ENCODE measurements at places on chromosomes 4 and X.

GRCh38 chrX:56787734-56788152 lies 58.7 kb downstream of the NBDY start:
- DNase-seq, result no peak

GRCh38 chr4:40592034-40592433 lies 37.6 kb downstream of the RBM47 start:
- no peak for DNase-seq

DNA sequence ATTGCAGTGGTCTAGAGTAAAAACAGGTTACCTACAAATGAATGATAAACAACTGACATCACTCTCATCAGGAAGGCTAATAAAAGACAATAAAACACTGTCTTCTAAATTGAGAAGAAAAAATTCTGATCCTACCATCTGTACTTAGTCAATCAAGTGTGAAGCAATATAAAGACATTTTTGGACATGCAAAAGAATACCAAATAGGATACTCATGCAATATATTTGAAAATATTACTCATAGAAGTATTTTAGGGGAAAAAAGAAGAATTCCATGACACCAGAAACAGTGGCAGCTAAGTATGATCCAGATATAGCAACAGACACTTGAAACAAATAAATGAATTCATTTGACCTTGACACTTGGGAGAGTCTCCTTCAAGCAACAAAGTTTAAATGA lies 63.8 kb upstream of the FAM120C start:
- no peak for DNase-seq

DNA sequence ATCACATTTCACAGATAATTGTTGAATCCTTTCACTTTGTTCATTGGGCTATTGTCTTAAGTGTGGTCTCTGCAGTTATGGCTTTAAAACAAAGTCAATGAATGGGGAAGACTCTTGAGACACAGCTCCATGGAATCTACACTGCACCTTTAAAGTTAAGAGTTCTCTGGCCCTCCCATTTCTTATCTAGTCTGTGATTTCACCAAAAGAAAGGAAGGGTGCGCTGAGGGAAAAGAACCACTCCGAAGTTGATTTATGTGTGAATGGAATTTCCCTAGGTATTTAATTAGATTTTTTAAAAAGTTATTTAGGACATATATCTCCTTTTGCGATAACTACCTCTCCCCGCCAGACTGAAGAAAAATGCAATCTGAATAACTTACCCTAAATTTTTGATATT lies 2.5 kb downstream of the SEPTIN11 start:
- no peak for DNase-seq

GRCh38 chrX:135484641-135485289 lies 35.7 kb upstream of the INTS6L start:
- peak; percentile 63 for DNase-seq

GRCh38 chrX:109813236-109813635 lies 80.2 kb upstream of the ACSL4 start:
- no peak for DNase-seq

GRCh38 chr4:85808864-85809263 lies 333.9 kb downstream of the ARHGAP24 start:
- DNase-seq, result no peak

DNA sequence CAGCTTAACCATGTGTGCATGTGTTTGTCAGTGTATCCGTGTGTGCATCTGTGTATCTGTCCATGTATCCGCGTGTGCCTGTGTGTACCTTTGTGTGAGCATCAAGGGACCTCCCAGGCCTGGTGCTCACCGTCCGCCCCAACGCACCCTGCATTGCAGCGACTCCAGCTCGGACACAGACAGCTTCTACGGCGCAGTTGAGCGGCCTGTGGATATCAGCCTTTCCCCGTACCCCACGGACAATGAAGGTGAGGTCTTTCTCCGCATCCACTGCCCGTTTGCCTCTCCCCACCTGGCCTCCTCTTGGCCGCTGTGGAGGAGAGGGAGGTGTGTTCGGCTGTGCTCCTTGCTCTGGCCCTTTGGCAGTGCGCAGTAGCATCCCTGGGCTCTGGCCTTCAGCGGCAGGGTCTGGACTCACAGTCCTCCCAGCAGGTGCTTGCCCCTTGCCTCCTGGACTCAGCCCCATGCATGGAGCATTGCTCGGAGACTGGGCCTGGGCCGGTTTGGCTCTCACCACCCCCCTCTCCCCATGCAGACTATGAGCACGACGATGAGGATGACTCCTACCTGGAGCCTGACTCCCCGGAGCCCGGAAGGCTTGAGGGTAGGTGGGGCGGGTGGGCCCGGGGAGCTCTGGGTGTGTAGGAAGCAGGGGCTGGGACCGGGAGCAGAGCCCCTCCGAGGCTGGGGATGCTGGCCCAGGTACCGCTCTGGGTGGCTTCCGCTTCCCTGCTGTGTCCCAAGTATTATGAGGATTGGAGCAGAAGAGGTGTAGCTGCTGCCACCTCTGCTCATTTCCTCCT lies 16.4 kb upstream of the ADD1 start:
- no peak for DNase-seq

- no peak for DNase-seq
Measured at GRCh38 chrX:2960861-2961515, 31.8 kb upstream of the ARSD start.

DNA sequence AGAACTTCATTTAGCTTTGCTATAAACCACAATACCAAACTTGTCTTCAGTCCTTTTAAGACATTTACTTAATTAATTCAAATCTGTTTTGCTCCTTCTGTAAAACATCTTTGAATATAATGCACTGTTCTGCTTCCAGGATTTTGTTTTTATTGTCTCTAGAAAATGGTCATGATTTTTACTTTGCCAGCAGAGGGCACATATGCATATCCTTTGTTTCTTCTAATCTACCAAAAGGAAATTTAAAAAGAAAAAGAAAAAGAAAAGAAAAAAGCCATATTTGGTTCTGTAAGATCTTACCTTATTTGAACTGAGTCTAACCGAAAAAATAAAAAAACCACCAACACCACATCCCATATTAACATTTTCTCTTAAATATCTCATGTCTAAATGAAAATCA lies 101.9 kb upstream of the CCSER1 start:
- peak; percentile 15 for DNase-seq

DNA sequence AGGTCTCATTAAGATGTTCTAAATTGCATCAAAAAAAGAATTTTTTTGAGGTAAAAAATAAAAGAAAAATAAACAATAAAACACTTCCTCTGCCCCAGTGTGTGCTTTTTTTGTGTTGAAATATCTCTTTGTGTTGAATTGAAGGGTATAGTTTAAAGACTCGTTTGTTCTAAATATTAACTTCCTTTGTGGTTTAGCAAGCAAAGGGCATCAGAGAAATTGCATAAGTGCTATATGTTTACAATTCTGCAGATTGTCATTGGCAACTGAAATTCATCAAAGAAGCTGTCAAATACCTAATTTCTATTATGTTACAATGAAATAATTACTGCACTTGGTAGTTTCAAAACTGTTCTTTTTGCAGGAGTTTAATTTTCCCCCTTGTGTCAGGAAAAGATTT lies 260.5 kb downstream of the DKK2 start:
- peak; percentile 32 for DNase-seq

DNA sequence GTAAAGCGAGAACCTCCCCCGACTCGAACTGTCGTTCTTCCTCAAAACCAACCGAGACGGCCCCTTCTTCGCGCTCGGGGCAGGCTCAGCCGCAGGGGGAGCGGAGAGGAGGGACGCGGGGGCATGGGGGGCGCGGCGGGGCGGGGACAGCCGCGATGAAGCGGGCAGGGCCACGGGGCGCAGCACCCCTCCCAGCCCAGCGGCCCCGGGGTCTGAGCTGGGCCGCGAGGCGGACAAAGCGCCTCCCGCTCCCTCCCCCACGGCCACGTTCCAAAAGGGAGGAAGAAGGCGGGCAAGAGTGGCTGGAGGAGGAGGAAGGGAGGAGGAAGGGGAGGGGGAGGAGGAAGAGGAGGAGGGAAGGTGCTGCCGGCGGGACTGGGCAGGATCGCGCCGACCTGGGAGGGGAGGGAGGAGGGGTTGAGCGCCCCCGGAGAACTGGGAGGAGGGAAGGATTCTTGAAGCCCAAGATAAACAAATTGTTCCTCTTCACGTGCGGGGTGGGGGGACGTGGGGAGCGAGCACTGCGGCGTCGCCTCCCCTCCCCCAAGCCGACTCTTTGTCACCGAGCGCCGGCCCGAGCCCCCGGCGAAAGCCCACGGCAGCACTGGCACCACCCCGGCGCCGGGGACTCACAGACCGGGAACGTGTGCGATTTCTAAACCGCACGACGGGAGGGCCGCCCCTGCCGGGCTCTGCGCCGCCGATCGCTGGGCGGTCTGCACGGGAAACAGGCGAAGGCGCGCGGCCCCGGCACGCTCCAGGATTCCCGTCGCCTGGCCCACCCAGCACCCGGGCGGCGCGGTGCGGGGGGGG lies 2.9 kb downstream of the MAML3 start:
- peak; percentile 98 for DNase-seq

DNA sequence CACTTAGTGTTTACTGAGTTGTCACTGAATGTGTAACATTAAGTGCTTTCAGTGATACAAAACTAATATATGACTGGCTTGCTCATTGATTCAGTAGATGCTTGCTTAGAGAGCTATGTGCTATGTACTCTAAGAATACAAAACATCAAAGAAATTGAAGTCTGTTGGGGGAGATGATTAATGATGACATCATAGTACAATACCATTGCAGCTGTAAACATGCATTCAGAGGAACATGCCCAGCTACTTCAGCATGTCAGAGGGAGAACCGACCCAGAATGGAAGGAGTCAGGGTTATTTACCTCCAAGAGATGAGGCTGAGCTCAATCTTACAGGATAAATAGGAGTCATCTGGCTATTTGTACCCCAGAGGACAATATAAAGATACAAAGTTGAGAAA lies 290.8 kb downstream of the TENM3 start:
- DNase-seq, result peak; percentile 85

DNA sequence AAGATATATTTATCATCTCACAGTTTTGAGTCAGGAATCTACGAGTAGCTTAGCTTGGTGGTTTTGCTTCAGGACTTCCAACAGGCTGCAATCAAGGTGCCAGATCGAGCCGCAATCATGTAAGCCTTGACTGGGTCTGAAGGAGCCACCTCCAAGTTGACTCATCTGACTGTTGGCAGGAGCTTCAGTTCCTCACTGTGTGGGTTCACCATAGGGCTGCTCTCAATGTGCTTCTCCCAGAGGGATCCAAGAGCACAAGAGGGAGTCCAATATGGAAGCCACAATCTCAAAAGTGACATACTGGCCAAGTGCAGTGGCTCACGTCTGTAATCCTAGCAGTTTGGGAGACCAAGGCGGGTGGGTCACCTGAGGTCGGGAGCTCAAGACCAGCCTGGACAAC lies 26.5 kb downstream of the DCHS2 start:
- DNase-seq, result peak; percentile 5

GRCh38 chrX:16199343-16199742 lies 32.1 kb downstream of the MAGEB17 start:
- no peak for DNase-seq

DNA sequence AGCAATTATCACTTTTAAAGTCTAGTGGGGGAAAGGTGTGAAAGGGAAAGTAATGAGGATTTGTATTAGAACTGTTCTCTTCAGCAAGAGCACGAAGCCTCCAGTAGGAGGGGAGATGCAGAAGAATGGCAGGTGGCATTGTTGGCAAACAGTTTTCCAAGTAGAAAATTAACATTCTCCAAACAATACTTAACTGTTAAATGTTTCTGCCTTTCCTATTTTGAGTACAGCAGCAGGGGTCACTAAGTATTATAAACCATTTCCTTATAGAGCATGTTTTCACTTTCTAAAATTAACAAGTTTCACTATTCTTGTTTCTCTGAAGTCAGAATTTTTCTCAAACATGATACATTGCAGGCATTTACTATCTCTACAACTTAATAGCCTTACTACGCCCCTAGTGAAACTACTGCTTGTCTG lies 58.7 kb downstream of the LEF1 start:
- no peak for DNase-seq

DNA sequence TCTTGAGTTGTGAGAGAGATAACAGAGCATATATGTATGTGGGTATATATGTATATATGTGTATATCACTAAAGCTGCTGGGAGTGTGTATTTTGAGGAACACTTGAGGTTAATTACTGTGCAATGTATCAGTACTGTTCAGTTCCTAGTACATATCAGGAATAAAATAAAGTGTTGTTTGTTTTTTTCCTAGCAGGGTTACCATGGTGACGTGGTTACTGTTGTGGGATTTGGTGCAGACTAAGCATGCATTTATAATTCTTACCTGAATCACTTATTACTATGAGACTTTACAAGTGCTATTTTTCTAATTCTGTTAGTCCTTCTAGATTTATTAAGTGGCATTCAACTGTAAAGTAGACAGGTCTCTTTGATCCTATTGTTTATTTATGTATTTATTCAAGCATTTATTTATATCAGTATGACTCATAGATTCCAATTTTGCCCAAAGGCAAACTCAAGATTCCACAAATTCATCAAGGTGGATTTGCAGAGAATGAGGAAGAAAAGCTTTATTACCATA lies 26.9 kb upstream of the BEX4 start:
- no peak for DNase-seq

GRCh38 chr4:110636680-110637407 lies 14.0 kb upstream of the PITX2 start:
- peak; percentile 92 for DNase-seq

DNA sequence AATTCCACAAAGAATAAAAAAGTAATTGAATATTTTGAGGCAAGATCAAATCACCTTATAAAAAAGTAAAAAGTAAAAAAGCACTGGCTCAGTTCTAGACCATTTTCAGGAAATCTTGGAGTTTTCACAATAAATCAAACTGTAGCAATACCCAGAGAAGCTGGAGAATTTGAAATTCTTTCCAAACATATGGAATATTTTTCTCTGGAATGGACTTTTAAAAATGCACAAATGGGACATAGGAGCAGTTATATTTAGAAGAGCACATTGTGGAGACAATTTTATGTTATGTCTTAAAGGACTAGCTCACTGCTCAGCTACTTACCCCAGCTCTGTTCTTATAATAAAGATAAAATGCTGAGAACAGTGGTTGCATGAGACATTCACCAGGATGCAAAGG lies 211.9 kb upstream of the KIT start:
- no peak for DNase-seq

- DNase-seq, result peak; percentile 97
Measured at GRCh38 chr4:88341227-88342192, 37.1 kb upstream of the HERC6 start.

- no peak for DNase-seq
Measured at GRCh38 chr4:102778720-102779119, 18.0 kb upstream of the MANBA start.

DNA sequence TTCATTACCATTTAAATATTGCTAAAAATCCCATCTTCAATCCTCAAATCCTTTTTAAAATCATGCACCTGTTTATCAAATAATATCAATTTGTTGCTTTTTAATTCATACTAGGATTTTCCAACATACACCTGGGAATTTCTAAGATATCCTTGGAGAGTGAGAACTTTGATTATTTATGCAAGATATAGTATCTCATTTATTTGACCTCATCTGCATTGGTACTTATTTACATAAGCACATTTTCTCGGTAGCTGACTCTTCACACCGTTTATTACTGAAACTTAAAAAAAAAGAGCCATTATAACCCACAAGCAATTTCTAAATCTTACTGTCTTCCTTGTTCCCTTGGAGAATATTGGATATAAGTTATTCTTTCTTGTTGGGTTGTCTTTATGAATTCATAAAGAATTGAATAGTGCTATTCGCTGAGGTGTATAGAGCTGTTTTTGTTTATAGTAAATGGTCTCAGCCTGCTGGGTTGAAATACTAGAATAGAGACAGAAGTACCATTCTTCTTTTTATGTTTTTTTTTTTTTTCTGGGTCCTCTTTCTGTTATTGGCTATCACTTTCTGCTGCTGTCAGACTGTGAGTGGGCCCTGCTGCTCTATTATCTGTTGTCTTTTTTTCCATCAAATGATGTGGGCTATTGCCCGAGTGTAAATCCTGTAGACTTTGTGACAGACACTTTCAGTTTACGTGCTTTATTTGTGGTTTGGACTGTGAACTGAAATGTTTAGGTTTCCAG lies 2.9 kb downstream of the UGT8 start:
- no peak for DNase-seq
